ENCODE measurements at places on chromosomes 4 and X.

DNA sequence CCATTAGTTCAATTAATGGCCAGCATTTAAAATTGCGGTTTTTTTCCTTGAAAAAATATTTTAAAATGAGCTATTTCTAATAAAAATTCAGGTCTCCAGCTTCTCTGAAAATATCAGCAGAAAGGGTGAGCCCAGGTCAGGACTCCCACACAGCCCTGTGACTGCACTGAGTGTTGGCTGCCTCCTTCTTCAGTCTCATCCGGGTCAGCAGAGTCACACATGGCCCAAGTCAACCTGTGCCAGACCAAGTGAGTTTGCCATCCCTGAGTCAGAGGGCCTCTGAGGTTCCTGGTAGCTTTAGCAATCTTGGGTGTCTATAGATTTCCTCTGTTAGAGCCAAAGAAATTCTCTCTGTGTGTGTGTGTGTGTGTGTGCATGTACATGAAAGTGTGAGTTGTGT is 22.1 kb upstream of the MSX1 start:
- peak; percentile 8 for DNase-seq

DNA sequence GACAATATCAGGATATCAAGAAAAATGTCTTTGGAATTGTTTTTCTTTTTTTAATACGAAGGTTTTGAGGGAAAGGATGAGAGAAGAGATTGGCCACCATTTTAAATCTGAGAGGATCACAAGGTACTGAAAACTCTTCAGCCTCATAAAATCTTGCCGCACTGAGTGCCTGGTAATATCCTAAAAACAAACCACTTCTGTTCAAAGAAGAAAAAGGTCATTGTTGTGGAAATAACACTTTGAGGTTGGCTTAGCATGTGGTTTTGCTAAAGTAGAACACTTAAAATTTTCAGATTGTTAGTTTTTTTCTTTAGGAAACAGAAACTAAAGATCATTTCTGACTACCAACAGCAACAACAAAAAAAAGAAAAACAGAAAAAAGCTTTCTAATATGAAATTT is 1.0 kb upstream of the CLDN22 start:
- no peak for DNase-seq

- no peak for DNase-seq
Observed at GRCh38 chrX:120739300-120739699, 109.4 kb upstream of the C1GALT1C1 start.

DNA sequence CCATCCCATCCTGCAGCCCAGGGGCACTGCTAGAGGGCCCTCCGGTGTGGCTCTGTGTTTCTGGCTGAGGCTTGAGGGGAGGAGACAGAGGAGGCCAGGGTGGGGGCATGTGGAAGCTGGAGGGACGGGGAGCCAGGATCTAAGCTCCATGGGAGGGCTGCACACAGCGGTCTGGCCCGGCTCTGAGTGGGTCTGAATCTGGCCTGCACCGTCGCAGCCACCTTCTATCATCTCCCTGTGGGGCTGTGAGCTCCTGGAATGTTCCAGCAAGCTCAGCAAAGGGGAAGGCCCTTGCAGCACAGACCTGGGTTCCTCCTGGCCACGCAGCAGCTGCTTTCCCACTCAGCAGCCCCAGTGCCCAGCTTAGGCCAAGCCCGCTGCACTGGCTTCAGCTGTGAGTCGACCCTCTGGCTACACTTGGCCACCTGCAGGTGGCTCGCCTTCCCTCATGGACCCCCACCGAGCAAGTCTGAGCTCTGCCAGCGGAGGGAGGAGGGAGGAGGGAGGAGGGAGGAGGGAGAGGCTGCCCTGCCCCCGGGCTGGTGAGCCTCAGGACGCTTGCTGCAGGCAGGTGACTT is 5.3 kb downstream of the NKX1-1 start:
- no peak for DNase-seq

GRCh38 chrX:1202251-1202650 is 10.2 kb downstream of the CRLF2 start:
- DNase-seq = no peak

DNA sequence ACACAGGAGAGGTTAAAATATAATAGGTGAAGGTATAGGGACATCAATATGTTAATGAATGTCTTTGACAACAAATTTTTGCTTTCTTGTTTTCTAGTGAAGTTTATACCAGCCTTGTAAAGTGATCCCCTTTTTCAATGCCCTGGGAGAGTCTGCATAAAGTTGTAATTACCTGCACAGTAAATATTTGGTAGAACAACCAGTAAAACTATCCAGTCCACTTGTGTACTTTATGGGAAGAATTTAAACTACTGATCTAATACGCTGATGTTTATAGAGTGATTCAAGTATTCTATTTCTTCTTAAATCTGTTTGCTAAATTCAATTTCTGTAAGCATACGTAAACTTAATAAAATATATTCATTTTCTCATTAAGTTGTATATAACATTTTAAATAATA is 103.3 kb downstream of the GPM6A start:
- no peak for DNase-seq

DNA sequence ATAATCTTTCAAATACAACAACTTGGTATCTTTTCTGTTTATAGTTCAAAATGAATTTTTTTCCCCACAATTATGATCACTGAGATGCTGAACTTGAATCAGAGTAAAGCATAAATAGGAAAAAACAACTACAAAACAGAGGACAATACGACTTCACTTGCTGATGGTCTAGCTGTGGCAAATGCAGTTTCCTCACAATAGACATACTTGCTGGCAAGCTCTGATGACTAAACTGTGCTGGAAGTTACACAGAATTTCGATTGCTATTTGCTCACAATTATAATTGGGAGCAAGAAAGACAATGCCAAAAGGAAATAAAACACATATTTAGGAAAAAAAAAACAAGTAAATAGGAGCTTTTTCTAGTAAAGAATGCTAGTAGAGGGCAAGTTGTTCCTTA is 14.7 kb downstream of the VEGFC start:
- peak; percentile 40 for DNase-seq

DNA sequence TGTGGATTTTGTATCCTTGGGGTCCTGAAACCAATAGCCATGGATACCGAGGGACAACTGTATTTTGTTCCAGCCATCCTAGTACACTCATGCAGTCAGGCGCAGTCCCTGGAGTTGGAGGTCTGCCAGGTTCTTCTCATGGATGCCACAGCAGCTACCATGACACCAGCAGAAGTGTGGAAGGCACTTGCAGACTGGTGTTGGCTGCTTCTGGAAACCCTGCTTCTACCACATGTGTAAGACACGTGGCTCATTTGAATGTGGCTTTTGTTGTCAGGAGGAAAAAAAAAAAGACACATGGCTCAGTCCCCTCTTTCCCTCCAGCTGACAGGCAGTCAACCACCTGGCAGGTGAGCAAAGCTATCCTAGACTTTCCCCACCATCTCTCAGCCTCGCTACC is 19.4 kb downstream of the DRD5 start:
- no peak for DNase-seq

GRCh38 chrX:75609406-75609805 is 86.6 kb upstream of the ZDHHC15 start:
- DNase-seq = no peak

- DNase-seq = no peak
Observed at GRCh38 chrX:530726-531610, 99.6 kb upstream of the SHOX start.

DNA sequence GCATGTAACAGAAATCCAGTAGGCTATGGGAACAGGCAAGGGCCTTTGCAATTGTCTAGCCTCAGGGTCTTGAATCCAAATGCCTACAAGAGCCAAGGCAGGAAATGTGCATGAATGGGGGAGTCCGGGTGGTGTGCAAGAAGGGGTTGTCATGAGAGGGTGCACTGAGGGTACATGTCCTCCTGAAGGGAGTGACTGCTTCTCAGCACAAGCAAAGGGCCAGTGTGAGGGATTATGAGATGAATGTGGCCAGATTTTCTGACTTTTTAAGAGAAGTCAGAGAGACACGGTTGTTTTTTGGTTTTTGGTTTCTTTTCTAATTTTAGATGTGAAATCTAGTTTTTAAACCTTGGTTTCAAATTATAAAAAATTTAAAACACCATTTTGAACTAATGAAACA is 76.5 kb upstream of the LSM6 start:
- DNase-seq = no peak

DNA sequence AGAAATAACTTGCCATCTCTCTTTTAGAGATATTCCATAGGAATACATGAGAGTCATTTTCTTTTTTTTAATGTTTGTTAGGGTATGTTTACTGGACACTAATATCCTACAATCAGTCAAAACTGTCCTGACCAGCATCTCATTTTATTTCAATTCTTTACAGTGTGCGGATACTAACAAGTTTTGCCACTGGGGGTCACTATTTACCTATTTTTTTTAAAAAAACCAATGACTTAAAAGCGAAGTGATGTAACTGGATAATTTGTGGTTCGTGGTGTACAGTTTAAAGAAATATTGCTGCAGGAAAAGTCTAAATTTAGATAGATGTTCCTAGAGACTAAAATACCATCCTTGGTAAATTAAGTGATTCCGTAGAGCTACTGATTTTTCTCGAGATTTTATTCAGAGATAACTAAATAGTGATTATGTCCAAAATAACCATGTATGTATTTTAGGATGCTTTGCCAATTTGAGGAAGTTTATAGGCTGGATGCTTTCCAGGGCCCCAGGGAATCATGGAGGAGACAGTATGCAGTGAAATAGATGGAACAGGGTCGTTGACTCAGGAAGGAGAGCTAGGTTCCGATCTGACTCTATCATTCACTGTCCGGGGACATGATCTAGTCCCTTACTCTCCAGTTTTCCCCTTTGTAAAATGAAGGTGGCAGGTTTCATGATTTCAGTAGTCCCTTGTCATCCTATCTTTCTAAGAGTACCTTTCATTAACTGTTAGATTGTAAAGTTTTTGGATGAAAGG is 34.0 kb upstream of the GNPDA2 start:
- peak; percentile 12 for DNase-seq

DNA sequence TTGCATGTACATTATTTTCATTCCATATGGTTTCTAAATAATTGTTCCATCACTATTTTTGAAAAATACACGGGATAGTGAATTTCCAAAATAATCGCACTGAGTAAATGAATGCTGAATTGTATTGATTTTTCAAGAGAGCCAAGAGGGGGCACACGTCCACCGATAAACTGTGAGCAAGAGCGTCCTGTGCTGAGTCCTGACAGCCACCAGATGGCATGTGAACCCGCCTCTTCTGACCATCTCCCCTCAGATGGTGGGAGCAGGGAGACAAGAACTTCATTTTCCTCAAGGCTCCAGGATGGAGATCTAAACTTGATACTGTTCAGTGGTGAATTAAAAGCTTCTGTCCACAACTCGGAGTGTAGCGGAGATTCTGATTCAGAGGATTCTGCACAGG is 30.6 kb upstream of the IL9R start:
- DNase-seq = no peak

DNA sequence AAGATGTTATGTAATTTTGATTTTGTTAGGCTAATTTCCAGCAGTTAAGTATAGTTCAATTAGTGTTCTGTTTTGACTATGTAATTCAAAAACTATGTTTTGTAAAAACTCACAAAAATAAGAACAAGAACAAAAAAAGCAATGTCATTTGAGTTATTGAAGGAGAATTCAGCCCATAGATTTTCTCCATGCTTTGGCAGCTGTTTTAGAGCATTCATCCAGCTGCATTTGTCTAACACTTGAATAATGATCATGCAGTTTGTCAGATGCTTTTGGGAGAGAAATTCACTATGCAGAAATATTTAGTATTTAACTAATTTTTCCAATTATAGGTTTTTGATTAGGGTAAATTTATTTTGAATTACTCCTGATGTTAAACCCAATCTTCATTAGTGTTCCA is 14.2 kb downstream of the CPE start:
- DNase-seq = no peak

GRCh38 chr4:159979953-159980352 is 877.1 kb downstream of the RAPGEF2 start:
- no peak for DNase-seq

- DNase-seq = peak; percentile 2
Observed at GRCh38 chrX:140431521-140431920, 73.3 kb downstream of the SOX3 start.

DNA sequence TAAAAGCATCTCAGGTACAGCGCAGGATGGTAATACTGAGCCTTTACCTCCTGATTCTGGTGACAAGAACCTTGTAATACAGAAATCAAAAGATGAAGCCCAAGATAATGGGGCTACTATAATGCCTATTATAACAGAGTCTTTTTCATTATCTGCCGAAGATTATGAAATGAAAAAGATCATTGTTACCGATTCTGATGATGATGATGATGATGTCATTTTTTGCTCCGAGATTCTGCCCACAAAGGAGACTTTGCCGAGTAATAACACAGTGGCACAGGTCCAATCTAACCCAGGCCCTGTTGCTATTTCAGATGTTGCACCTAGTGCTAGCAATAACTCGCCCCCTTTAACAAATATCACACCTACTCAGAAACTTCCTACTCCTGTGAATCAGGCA is 3.2 kb downstream of the ZBTB33 start:
- DNase-seq = no peak

- DNase-seq = no peak
Observed at GRCh38 chr4:3062471-3062870, 11.9 kb downstream of the HTT-AS start.

DNA sequence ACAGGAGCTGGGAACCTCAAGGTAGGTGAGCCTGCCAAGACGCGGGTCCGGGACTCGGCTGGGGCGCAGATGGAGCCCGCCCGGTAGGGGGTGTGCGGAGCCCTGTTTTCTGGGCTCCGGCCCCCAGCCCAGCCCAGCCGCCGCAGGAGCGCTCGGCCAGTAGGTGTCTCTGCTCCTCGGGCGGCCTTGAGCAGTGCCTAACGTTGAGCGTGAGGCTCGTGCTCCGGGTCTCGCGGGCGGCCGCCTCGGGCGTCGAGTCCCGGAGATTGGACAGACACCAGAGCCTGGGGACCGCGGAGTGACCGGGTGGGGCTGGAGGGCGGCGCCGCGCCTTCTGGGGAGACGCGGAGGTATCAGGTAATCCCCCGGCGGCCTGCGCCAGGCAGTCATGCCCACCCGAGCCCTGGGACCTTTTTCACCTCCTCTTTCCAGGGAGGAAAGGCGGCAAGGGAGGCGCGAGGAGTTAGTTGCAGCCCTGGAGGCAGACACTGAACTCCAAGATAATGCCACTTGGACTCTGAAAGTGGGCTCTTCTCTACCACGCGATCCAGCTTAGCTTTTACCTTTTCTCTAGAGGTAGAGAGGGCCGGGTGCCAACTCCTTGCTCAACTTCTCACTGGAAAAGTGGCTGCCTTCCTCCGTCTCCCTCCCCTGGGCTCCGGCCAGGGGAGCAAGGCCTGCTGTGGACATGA is 14.5 kb upstream of the FGG start:
- peak; percentile 65 for DNase-seq

GRCh38 chr4:8323947-8324555 is 54.5 kb downstream of the HTRA3 start:
- DNase-seq = peak; percentile 72

- no peak for DNase-seq
Observed at GRCh38 chr4:68909385-68909784, 42.2 kb downstream of the UGT2A3 start.
